ENCODE measurements at places on chromosomes 1 and 21.
A peak's percentile ranks its signal among the peaks of the same experiment; 100 is the strongest.

DNA sequence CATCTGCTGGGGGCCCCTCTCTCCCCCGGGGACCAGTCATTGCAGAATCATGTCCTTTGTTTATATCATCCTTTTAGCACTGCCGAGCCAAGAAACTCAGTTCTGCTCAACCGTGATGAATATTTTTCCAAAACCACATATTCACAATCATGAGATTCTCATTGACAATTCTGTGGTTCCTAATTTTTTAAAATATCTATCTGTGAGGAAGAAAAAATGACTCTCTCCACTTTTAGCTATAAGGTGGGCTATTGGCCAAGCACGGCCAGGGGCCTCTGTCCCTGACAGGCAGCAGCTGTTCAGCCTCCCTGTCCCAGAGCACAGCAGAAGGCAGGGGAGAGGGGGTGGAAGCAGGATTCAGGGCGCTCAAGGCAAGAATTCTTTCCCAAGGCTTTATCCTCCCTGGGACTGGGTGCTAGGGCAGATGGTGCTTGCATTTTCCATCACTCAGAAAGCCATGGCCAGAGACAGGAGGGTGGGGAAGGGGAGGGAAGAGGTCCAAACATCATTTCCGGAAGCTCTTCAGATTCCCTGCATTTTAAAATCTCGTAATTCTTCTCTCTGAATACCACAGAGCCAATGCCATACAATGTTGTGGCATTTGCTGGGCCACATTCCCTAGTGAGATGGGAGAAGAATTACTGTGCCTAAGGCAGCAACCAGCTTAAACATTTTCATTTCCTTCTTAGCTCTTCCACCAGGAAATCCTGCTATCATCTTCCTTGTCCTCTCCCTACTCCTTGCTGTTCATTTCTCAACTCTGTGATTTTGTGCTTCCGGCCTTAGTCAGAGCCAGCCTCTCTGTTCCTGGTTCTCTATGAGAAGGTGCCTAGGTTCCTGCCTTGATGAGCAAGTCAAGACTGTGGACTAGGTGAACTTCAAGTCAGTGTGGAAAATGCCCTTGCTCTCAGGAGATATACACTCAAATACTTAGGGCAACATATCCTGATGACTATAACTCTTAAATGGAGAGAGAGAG, 60.3 kb downstream of the KCNJ6 start:
- DNase-seq, result peak; percentile 88

- DNase-seq, result no peak
Measured at GRCh38 chr1:53681977-53682685, 56.8 kb downstream of the GLIS1 start.

DNA sequence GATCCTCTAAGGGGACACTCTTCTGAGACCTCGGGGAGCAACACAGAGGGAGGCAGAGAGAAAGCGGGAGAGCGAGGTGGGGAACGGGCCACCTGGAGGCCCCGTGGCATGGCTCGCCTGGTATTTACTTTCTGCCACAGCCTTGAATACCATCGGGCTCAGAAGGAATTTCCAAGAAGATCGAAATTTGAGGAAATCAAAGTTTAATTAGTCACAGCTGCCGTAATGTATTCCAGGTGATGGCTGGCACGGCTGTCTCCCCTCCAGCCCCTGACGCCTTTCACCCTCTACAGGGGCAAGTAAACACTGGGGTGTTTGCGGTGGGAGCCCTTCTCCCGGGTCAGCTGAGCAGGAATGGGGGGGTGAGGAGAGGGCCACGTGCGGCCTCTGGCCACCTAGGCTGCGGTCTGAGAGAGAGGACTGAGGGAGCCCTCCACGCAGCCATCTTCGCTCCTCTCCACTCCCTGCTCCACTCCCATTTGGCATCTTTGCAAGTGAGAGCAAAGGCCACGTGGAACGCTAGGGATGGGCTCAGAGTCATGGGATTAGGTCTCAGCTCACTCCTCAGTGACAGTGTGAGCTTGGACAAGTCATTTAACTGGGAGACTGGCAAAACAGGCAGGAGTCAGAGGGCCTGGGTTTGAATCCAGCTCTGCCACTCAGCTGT, 125.2 kb downstream of the SYF2 start:
- DNase-seq, result no peak

DNA sequence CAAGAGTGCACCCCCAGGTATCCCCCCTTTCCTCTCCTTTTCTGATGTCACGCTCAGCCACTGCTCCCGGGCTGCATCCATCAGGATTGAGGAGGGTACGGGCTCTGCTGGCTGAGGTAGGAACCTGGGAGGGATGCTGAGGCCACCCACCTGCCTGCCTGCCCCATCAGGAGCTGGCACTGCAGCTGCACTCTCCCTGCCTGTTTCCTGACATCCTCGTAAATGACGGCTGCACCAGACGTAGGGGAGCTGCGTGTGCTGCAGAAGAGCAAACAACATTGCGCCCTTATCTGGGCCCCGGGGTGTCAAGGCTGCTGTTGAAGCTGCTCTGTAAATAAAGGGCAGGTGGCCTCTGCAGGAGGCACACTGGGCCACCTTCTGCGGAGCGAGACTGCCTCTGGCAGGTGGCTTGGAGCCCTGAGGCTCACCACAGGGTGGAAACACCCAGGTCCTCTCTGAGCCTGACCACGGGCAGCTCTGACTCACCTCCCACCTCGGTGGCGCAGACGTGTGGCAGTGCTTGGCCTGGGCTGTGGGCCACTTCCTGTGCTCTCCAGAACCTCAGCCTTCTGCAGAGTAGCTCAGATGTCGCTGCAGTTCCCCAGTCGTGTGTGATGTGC, 30.9 kb downstream of the SNAP47 start:
- peak; percentile 44 for DNase-seq

Measured in astrocyte (in vitro differentiated cells and primary cell).